Stimulated activated CD8-positive, alpha-beta memory T cell treated with anti-CD3 and anti-CD28 coated beads, Interleukin-7, amount 100 ng/mL, for 4 hours (primary cell): ENCODE measurements at places on chromosomes 13 and 19.

- DNase-seq: no peak
Observed at GRCh38 chr19:17646441-17646840, 41.7 kb downstream of the UNC13A start.

DNA sequence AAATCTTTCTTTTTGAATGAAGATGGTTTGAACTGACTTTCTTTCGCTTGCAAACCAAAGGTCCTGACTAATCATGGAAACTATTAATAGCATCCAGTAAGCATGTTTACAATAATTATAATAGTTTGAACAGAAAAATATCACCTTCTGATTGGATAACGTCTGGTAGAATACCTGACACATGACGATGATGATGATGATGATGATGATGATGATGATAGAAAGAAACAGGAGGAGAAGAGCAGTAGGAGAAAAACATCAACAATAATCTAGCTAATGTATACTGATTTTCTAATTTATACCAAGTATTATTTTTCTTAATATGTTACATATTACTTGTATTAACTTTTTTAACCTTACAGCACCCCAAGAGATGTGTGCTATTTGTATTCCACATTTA is 157.5 kb upstream of the SPRY2 start:
- DNase-seq: no peak

DNA sequence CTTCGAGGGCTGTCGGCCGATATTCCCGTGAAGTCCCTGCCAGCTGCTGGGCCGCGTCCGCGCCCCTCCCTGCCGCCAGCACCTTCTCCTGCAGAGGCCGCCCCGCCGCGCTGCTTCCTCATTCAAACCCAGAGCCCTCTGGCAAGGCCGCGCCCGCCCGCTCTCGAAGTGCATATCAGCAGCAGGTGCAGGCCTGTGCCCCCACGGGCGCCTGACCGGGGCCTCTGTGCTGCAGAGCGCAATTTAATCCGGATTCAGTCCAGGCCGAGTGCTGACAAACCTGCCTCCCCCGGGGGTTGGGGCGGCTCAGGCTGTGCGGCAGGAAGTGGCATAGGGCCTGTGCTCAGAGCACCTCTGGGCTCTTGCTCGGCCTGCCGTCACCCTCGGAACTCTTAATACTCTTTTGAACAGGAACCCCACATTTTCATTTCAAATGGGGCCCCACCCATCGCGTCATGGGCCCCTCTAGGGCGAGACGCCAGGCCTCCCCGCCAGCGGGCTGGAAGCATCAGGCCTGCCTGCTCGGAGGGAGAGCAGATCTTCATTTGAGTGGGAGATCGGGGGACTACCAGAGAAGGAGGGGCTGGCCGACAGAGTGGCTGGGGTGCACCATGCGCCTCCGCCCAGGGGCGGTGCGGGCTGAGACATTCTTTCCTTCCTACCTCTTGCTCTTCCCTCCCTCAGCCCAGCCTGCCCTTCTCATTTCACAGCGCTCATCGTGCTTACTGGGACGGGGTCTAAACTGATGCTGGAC is 125.7 kb downstream of the TNFRSF19 start:
- peak; percentile 22 for DNase-seq

GRCh38 chr19:28504139-28504538 is 708.8 kb downstream of the UQCRFS1 start:
- no peak for DNase-seq

DNA sequence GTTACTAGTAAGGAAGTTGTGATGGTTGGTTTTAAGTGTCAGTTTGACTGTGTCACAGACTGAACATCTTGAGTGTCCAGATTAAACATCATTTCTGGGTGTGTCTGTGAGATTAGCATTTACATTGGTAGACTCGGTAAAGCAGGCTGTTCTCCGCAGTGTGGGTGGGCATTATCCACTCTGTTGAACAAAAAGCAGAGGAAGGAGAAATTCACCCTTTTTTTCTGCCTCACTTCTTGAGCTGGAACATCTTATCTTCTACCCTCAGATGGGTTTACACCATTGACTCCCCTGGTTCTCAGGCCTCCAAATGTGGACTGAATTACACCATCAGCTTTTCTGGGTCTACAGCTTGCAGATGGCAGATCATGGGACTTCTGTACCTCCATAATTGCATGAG is 63.7 kb upstream of the ZDHHC20 start:
- no peak for DNase-seq

DNA sequence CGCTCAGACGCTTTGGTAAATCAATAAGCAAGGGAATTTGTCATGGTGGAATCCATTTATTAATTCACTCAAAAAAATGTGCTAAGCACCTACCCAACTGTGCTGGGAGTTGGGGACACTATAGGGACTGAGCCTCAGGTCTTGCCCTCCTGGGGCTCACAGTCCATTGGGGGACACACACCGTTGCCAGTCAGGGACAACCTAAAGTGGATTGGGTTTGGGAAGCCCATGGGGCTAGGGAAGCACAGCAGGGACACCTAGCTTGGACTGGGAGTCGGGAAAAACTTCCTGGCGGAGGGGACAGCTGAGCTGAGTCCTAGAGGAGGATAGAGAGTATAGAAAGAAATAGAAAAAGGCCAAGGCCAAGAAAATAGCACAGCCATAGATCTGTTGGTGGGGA is 8.5 kb downstream of the FOSB start:
- DNase-seq: no peak

GRCh38 chr19:18730885-18731513 is 47.5 kb downstream of the CRTC1 start:
- DNase-seq: no peak

- no peak for DNase-seq
Observed at GRCh38 chr13:72253754-72254153, 386.8 kb upstream of the DACH1 start.

- no peak for DNase-seq
Observed at GRCh38 chr13:95220611-95221010, 80.6 kb downstream of the ABCC4 start.

- no peak for DNase-seq
Observed at GRCh38 chr19:277581-278165, 13.5 kb downstream of the PLPP2 start.

- DNase-seq: no peak
Observed at GRCh38 chr19:16041991-16042386, 34.3 kb upstream of the TPM4 start.

GRCh38 chr19:48330012-48330681 is 4.8 kb downstream of the EMP3 start:
- peak; percentile 77 for DNase-seq

GRCh38 chr13:22090106-22090505 is 419.2 kb downstream of the FGF9 start:
- DNase-seq: no peak

- no peak for DNase-seq
Observed at GRCh38 chr19:44684892-44685863, 13.8 kb upstream of the CEACAM16 start.

GRCh38 chr13:30408319-30409101 is 13.8 kb upstream of the UBE2L5 start:
- peak; percentile 89 for DNase-seq

DNA sequence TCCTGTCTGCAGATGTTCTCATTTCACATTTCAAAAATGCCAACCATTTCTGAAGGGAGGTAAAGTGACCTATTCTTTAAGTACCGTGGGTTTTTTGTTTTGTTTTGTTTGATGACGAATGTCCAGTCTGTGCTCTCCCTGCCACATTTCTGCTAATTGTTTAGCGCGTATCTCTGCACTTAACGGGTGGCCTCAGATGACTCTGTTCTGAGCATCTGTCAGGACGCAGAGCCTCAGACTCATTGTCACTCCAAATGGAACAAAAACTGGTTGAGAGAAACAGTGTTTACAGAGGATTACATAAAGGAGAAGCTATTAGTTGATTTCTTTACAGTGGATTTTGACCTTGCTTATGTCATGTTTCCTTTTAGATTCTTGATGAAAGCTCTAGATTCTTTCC is 23.7 kb downstream of the TPP2 start:
- DNase-seq: no peak

GRCh38 chr19:55350620-55351315 is 3.8 kb downstream of the COX6B2 start:
- DNase-seq: no peak

DNA sequence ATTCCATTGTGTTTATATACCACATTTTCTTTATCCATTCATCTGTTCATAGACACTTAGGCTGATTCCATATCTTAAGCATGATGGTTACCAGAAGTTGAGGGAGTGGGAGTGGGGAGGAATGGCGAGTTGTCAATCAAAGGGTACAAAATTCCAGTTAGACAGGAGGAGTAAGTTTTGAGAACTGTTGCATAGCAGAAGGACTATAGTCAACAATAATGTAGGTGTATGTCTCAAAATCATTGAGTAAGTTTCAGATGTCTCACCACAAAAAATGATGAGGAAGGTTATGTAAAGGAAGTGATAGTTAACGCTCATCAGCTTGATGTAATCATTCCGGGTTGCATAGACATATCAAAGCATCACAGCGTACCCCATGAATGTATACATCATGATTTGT is 4.6 kb upstream of the UBL3 start:
- DNase-seq: no peak

DNA sequence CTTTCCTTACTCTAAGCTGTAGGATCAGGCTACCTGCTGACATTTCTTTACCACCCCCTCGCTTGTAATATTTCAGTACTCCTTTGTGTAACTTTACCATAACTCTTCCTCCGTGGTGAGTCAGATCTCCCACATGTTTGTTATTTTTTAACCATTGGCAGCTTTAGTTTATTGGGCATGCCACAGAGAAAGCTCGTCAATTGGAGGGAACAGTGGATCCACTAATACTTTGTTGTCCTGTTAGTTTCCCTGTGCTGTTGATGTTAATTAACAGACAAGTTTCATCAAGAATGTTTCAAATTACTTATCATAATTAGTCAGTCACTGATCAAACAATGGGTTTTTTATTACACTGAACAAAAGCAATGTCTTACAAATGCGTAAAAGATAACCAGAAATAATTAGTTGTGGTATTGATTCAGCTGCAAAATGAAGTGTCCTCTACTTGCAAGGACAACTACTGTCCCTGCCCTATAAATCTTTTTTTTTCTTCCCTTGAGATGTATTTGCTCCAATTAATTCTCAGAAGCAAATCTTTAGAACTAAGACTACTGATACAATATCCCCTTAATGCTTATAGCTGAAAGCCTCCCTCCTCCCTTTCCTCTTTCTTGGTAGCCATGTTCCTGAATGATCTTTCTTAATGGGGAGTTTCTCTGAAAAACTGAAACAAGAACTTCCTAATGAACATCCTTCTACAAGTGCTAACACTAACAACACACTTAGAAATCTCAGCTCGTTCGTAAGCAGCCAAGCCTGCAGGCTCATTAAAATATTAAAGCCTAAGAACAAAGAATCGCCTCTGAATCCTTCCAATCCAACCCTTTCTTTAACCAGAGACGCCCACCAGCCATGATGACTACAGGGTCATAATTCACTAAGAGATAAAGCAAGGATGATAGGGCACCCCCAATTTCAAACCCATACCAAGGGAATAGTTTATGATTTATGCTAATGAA is 22.2 kb downstream of the EFNB2 start:
- no peak for DNase-seq

- no peak for DNase-seq
Observed at GRCh38 chr19:28509079-28509895, 703.7 kb downstream of the UQCRFS1 start.

DNA sequence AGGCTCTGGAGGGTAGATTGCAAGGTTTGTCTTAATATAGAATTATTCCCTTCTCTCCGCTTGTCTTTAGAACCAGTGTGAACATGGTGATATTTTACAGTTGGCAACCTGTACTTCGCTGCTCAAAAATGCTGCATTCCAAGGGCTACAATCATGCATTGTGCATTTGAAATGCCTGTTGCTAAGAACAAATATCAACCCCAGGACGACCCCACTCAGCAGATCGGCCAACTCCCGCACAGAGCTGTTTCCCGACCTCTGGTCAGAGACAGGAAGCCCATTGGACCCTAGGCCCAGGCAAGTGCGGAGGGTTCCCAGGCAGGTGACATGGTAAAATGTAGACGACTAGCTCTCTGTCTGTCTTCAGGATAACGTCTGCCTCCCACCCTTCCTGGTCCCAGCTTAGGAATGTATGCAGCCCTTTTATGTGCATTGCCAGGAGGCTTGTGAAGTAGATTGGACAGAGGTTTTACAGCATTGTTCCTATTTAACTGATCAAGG is 263.5 kb downstream of the FOXO1 start:
- no peak for DNase-seq

- peak; percentile 54 for DNase-seq
Observed at GRCh38 chr13:20475927-20476691, 49.5 kb downstream of the CRYL1 start.

GRCh38 chr13:21625366-21625765 is 21.4 kb upstream of the MICU2 start:
- no peak for DNase-seq

DNA sequence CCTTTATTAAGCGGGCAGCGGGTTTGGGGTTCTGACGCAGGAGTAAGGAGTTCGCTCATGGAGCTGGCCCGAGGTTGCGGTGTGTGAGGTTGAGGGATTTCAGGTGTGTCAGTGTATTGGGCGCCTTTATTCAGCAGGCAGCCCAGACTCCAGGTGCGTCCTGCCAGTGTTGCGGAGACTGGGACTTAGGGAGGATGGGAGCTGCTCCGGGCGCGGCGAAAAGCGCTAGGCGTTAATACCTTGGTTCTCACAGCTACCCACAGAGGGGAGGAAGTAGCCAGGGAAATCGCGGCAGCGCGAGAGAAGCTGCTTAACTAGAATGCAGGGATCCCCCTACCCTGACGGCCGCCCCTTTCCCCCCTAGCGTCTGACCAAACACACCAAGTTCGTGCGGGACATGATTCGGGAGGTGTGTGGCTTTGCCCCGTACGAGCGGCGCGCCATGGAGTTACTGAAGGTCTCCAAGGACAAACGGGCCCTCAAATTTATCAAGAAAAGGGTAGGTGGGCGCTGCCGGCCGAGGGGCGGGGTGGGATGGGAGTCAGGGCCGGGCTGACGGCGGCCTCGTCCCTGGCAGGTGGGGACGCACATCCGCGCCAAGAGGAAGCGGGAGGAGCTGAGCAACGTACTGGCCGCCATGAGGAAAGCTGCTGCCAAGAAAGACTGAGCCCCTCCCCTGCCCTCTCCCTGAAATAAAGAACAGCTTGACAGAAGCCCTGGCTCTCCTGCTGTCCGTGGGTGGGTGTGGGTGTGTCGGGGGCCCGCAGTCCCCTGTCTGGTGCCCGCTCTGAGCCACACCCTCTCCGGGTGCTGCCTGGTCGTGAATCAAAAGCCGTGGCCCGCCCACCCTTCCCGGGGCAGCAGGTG is 1.1 kb downstream of the RPL36 start:
- DNase-seq: peak; percentile 59

DNA sequence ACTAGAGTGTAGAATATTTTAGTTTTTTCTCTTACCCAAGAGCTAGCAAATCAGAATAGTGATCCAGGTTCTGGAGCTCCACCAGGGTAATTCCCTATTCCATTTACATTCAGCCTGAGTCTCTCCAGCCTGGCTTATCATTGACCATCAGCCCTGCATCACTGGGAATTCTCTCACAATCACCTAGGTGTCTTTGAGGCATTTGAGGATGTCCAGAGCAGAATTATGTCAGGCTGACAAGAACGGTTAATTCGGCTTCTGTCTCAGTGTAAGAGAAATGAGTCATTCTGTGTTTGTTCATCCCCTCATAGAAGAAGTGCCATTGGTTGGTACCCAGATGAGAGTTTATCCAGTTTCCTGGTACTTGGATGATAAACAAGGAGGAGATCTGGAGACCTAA is 180.5 kb downstream of the ZNF737 start:
- DNase-seq: no peak
